ENCODE measurements at places on chromosomes 5 and 9.

GRCh38 chr5:13567819-13568218 lies 376.7 kb downstream of the DNAH5 start:
- peak; percentile 93 for DNase-seq

- DNase-seq, result no peak
Measured at GRCh38 chr5:68110264-68110663, 105.3 kb upstream of the PIK3R1 start.

GRCh38 chr9:108047264-108047663 lies 557.7 kb upstream of the KLF4 start:
- no peak for DNase-seq

- DNase-seq, result peak; percentile 77
Measured at GRCh38 chr5:74401281-74401945, 239.1 kb downstream of the ENC1 start.

GRCh38 chr9:128768606-128769005 lies 3.1 kb downstream of the ZER1 start:
- DNase-seq, result no peak

- no peak for DNase-seq
Measured at GRCh38 chr9:111013707-111014106, 24.6 kb downstream of the LPAR1 start.

DNA sequence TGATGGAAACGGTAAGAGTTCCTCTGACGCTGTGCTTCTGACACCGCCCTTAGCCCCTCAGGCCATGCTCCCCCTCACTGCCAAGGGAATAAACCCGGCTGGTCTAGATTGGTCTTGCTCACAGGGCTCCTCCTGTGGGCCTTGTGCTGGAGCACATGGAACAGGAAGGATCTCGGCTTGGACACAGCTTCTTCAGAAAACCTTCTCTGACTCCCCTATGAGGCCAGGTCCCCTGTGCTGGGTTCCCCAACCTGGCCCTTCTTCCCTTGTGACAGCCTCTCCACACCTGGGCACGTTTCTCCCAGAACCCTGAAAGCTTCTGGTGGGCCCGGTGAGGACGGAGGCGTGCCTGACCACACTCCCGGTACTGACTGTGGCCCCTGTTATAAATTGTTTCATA lies 8.2 kb downstream of the SPATA31E1 start:
- DNase-seq, result peak; percentile 42

- DNase-seq, result peak; percentile 24
Measured at GRCh38 chr9:89873801-89874200, 269.0 kb downstream of the GADD45G start.

GRCh38 chr9:133750982-133751649 lies 13.0 kb upstream of the SARDH start:
- DNase-seq, result peak; percentile 54

GRCh38 chr5:65383859-65384258 lies 97.9 kb downstream of the ADAMTS6 start:
- no peak for DNase-seq

DNA sequence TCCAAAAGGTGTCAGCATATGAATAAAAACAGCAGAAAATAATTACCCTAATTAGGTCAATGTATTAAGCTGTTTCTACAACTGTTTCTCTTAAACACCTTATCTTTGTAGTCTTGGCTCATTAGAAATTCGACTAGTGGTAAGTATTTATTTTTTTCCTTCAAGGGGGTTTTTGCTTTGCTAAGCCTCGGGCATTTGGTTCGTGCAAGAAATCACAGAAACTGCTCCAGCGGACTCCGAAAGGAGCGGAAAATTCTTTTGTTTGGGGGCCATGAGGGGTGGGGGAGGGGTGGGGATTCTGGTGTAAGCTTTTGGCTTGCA lies 757 bp downstream of the ZBED3 start:
- DNase-seq, result no peak

- no peak for DNase-seq
Measured at GRCh38 chr9:110810262-110810976, 141.8 kb downstream of the MUSK start.

DNA sequence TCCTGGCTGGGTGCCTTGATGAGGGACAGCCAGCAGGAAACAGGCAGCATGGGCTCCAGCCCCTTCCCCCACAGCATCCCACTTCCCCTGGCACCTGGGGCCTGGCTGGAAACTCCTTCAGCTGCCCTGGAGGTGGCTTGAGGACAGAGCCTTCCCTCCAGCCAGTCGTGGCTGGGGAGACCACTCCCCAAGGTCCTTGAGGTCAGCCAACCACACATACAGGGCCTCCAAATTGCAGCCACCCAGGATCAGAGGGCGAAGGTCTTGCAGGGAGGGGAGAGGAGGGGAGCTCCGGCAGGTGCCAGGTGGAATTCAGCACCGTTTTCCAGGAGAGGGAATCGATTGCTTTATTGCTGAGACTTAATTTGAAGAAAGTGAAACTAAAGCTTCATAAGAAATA lies 280.4 kb downstream of the PBX3 start:
- no peak for DNase-seq

DNA sequence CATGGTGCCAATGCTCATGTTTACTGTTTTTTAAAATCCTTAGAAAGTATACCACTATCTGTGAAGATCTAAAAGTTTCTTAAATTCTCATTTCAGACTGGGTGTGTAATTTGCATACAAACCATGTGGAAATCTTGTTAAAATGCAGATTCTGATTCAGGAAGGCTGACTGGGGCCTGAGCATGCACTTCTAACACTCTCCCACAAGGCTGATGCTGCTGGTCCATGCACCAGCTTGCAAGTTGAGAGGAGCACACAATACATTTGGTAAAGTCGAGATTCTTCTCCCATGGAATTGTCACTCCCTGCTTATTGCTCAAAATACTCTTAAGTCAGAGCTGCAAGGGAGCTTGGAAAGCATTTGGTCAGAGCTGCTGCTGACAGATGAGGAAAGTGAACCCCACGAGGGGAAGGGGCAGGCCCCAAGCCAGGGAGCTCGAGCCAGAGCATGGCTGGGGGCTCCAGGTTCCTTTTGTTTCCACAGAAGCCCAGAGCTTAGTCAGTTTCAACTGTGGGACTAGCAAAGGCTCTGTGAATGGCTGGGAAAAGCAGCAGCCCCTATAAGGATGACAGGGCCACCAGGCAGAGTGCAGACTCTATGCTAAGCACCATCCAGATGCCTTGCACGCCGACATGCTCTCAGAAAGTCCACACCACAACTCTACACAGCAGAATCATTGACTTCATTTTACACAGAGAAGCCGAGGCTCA lies 93.5 kb upstream of the HAND1 start:
- no peak for DNase-seq

DNA sequence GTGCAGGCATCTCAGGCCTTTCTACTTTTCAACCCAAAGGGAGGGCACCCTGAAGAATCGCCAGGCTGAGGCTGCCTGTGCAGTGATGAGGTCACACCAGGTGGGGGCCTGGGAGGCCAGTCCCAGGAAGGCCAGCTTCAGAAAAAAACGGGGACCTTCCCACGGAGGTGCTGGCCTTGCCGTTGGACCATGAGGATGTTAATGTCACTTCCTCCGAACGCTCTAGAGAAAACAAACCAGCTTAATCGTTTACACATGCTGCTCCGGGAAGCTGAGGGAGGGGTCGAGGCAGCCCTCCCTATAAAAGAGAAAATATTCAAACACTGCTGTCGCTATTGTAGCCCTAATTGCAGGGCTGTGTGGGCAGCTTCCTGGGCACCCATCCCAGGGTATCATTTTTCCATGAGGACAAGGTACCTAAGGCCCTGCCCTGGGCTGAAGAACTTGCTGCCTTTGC lies 27.0 kb downstream of the PTGES start:
- DNase-seq, result no peak

- DNase-seq, result no peak
Measured at GRCh38 chr9:1047591-1048230, 2.4 kb upstream of the DMRT2 start.

GRCh38 chr9:88076286-88077070 lies 61.8 kb downstream of the SPATA31C2 start:
- DNase-seq, result peak; percentile 94

- no peak for DNase-seq
Measured at GRCh38 chr9:108209132-108209685, 646.6 kb downstream of the ACTL7B start.

DNA sequence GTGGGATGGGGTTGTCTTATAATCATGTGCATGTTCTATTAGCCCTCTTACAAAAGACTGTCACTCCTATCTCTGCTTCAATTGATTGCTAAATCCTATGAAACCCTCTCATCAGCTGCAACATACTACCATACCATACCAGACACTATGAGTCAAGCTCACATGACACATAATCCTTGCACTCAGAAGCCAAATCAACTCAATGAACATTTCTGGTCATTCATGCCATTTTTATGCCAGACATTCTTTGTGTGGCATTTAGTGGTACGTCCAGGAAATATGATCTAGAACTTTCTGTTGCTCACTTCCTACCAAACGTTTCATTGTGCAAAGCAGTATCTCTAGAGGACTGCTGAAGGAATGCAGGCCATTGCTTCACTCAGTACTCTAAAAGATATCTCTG lies 159.2 kb upstream of the GNA14 start:
- no peak for DNase-seq

- DNase-seq, result no peak
Measured at GRCh38 chr5:67149951-67150523, 46.6 kb downstream of the CD180 start.

DNA sequence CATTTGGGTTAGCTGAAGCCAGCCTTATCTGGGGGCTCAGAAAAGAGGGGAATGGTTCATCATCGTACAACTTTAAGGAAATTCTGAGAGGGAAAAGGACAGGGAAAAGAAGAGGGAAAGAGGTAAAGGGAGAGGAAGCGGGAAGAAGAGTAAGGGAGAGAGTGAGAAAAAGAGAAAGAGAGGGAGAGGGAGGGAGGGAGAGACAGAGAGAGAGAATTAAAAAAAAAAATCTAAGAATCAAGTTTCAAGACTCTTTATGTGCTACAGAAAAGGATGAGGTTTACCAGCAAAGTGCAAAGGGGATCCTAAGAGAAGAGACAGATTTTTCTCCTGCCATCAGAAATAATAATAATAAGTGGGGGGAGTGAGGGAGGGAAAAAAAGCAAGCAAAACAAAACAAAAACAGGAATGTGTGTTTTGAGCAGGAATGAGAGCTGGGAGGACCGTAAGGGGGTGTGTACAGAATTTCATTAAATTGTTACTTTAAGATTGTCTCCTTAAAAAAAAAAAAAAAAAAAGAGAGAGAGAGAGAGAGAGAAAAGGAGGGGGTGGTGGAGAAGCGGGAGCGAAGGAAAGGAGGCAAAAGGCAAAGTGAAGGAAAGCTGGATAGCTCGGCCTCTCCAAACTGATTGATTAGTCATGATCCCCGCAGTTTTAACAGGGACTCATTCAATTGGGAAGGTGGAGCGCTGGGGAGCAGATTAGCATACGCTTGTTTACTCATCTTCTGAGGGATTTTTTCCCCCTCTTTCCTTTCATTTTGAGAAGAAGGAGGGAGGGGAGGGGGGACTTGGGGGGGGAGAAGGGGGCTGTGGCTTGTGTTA lies 438 bp upstream of the PAPPA start:
- no peak for DNase-seq

DNA sequence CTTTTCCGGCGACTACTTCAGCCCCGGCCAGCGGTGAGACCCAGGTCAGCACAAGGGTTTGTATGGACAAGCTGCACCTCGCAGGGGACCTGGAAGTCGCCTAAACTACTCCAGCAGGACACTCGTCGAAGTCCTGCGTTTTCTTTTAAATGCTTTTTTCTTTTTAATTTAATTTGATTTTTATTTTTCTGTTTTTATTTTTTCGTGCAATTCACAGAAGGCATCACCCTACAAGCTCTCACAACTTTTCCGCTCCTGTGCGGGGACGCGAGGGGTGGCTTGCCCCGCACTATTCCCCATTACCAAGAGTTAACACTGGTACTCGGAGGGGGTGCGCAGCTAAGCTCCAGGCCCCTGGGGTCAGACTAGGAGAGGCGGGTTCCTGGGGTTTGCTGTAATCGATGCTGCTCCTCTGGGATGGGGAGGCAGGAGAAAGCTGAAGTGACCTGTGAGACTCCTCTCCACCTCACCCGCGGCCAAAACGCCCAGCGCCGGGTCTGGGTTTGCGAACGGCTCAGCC lies 1.3 kb downstream of the EDIL3 start:
- DNase-seq, result no peak

GRCh38 chr5:168187614-168188013 lies 103.8 kb upstream of the WWC1 start:
- no peak for DNase-seq

DNA sequence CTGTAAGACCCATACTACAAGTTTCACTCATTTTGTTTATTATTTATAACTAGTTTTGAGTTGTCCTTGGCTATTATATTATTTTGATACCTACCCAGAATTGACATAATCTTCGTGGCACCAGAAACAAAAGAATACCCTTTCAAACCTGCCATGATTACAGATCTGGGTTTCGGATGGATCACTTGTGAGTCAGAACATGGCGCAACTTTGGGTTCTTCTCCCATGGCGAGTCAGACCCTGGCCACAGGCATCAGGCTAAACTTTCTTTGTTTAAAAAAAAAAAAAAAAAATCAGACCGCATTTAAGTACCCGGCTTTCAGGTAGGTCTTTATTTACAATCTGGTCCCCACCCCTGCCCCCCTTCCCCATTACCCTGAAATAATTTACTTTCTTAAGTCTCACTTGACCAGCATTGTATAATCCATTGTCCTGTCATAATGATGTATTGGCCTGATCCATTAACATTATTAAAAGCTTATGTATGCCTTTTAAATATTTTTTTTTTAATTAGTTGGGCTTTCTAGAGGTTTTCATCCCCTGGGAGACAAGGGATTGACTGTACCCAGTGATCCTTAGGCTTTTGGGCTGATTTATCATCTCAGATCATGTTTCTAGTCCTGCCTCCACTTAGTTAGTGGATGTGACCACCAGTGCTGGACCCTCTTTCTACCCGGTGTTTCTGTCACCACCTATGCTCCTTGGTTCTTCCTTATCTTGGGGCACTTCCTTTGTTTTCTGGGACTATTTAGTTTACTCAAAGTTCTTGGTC lies 43.9 kb downstream of the F2RL2 start:
- DNase-seq, result no peak

GRCh38 chr5:57082441-57083067 lies 91.3 kb upstream of the GPBP1 start:
- no peak for DNase-seq

GRCh38 chr9:137499416-137499815 lies 40.3 kb upstream of the NSMF start:
- no peak for DNase-seq

DNA sequence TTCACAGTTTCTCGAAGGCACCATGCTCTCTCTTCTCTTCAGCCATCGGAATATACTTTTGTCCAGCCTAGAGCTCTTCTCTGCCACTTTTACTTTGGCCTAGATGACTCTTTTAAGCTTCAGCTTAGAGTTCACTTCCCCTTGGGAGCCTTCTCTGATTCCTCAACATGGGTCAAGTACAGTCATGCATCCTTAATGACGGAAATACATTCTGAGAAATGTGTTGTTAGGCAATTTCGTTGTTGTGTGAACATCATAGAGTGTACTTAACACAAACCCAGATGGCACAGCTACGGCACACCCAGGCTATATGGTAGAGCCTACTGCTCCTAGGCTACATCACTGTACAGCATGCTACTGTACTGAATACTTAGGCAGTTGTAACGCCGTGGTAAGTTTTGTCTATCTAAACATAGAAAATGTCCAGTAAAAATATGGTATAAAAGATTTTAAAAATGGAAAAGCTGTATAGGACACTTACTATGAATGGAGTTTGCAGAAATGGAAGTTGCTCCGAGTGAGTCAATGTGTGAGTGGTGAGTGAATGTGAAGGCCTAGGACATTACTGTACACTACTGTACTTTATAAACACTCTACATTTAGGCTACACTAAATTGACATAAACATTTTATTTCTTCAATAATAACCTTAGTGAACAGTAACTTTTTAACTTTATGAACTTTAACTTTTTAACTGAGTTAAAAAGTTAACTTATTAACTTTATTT lies 15.1 kb upstream of the TNFSF15 start:
- DNase-seq, result no peak

GRCh38 chr5:105836887-105837286 lies 1833.8 kb downstream of the EFNA5 start:
- DNase-seq, result no peak

GRCh38 chr9:28120184-28120583 lies 546.9 kb upstream of the C9orf72 start:
- DNase-seq, result no peak

All from islet precursor cell (in vitro differentiated cells).